ENCODE measurements at places on chromosomes 7 and 10.

- DNase-seq: peak; percentile 35
Observed at GRCh38 chr7:108263425-108263824, 133.3 kb upstream of the LAMB4 start.

DNA sequence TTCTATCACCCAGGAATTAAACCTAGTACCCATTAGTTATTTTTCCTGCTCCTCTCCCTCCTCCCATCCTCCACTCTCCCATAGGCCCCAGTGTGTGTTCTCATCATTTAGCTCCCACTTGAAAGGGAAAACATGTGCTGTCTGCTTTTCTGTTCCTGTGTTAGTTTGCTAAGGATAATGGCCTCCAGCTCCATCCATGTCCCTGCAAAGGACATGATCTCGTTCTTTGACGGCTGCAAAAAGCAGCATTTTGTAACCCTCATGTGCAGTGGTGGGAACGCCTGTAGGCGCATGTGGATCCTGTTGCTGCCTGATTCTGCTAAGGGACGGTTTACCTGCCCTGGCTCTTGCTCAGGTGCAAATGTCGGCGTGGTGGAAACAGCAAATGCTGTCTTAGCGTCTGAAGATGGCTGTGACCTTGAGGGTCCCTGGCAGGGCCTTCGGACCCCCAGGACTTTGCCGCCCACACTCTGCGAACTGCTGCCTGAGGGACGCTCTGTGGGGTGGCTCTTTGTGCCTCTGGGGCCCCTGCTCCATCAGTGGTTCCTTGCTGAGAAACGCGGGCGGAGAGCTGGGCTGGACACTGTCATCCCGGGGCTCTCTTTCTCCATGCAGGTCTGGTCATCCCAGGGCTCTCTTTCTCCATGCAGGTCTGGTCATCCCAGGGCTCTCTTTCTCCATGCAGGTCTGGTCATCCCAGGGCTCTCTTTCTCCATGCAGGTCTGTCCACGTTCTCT is 5.6 kb upstream of the MTG1 start:
- no peak for DNase-seq

DNA sequence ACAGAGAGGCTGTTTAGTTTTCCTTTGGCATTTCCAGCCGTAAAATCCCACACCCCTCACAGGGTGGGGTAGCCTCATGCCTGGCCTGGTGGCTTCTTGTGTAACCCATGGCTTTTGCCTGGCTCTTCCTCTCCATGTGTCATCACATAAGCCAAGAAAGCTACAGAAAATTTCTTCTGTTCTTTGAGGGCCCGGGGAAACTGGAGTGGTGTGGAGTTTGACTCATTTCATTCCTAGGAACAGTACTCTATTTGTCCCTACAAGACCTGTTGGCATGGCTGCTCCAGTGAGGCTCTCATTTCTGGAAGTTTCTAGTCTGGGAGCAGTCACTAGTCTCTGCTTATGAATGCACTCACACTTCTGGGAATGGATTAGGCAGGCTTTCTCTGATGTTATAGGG is 523.9 kb downstream of the SUGCT start:
- DNase-seq: no peak

- DNase-seq: no peak
Observed at GRCh38 chr10:77692782-77693181, 55.2 kb upstream of the KCNMA1 start.

DNA sequence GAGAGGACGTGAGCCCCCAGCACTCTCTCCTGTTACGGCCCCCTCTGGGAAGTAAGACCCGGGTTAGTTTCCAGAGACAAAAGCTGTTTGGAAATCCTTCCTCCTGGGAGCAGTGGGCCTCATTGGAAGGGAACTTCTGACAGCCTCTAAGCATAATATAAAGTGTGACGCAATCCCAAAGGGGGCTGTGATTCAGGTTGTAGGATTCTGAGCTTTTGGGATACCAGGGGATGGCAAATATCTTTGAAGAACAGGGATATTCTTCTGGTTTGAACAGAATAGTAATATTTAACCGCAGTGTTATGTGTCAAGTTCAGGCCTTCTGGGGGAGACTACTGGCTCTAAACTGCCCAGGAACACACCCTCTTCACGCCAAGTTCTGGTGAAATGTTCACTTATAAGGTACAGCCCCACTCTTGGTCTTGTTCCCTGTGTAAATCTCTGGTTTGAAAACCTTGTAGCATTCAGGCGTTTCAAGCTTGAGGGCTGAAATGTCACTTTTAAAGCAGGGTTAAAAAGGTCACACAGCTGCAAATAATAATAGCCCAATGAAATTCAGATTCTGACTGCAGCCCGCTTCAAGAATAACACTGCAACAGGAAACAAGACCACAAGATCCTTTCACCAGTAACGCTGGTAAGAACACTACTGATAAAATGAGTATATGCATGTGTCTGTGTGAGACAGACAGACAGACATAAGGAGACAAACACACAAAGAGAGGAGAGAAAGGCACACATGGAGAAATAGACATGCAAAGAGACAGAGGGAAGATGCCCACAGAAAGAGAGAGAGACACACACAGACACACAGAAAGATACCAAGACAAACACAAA is 69.0 kb downstream of the CREB5 start:
- no peak for DNase-seq
